ENCODE measurements at places on chromosomes 6 and 20. TPM values are rescaled to one million over a fixed set of nuclear protein-coding genes. Genes with fewer than 3 reads are reported as not detected.

The CST2 gene
- not detected for total RNA-seq

GRCh38 chr6:79818471-79818870 lies 128.9 kb downstream of the ELOVL4 start:
- DNase-seq, result peak; percentile 8

DNA sequence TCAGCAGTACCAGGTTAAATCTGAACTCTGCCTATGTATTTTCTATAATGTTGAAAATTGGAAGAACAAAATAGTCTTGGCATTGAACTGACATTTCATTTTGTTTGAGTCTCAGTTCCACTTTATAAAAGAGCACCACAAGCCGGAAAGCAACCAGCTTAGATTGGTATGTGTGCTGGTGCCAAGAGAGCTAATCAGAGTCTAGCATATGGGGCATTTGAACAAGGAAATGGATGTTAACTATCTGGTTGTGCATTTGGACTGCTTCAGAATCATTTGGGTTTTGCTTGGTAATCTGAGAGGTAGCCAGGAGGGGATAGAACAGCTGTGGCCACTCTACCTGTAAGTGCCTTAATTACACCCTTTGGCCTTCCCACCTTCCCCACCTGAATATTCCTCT lies 184.8 kb downstream of the GRIK2 start:
- no peak for DNase-seq

- DNase-seq, result no peak
These were observed 236.6 kb downstream of the PLCB1 start for GRCh38 chr20:8368670-8369069.

DNA sequence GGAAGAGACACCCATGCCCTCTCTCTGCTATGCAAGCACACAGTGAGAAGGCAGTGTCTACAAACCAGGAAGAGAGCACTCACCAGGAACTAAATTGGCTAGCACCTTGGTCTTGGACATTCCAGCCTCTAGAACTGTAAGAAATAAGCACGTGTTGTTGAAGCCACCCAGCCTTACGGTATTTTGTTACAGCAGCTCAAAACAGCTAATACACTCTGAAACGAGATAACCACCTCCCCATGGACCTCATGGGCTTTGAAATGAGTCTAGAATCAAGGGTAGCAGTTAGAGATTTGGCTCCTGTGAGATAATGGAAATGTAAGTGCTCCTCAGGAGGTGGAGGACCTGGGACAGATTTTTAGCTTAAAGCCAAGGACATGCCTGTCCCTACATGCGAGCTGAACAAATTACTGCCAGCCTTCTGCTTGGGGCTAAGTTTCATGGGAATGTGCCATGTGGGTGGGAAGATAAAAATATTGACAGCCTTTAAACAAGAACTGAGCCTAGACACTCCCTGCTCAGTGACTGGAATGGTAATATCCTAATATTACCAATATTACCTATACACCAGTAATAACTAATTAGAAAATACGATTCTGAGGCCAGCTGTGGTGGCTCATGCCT lies 3.9 kb upstream of the ZNF318 start:
- no peak for DNase-seq

DNA sequence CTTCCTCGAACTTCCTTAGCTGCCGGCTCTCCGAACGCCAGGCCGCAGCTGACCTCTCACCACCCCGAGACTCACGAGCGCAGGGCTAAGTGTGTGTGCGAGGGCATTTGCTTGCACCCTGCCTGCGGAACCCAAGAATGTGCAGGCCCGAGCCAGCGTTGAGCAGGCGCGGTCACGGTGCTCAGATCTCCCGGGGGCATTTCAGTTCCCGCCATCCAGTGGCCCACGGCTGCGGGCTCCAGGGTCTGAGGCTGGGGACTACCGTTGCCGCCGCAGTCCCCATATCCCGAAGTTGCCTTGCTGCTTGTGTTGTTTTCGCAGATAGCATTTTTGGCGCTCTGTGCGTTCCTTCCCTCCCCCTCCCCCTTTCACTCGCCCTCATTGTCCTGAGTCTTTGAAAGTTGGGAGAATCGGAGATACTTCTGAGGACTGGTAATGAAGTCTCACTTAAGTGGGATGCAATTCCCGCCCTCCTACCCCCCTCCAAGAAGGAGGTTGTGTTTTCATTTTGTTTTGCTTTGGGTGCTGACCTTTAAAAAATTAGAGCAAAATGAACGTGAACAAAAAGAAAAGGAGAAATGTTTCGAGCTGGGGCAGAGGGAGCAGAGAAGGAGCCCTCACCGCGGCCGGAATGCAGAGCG lies 1.7 kb downstream of the NR2E1 start:
- no peak for DNase-seq
